ENCODE measurements at places on chromosomes 6 and 20.

- DNase-seq: no peak
Observed at GRCh38 chr20:35978041-35978513, 9.7 kb downstream of the CNBD2 start.

DNA sequence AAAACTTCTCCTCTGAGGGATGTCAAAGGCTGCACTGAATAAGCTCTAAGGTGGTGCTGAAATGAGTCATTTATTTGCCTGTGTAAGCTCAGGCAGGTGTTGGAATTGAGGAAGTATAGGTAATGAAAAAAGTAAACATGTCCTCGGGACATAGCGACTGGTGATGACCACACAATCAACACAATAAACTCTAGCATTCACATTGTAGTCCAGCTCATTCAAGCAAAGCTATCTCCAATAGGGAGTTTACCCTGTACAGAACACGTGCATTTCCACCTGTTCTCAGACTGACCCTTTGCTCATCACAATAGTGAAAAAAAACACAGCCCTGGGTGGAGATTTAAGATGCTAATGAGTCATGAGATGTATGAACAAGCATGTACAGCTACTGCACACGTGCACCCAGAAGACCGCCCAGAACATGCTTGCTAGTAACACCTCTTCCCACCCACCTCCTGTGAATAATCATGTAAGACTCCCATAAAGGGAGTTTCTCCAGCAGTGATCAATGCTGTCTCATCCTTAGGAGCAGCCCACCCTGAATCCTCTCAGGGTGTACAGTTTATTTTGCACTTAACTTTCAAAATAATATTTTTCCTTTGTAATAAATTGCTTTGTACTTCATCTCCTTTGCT is 33.0 kb upstream of the POU5F1 start:
- DNase-seq: no peak

- DNase-seq: no peak
Observed at GRCh38 chr6:169799474-169799926, 48.1 kb downstream of the ERMARD start.

GRCh38 chr6:54419885-54420284 is 111.6 kb downstream of the TINAG start:
- no peak for DNase-seq

- DNase-seq: no peak
Observed at GRCh38 chr6:128483472-128484135, 36.8 kb downstream of the PTPRK start.

DNA sequence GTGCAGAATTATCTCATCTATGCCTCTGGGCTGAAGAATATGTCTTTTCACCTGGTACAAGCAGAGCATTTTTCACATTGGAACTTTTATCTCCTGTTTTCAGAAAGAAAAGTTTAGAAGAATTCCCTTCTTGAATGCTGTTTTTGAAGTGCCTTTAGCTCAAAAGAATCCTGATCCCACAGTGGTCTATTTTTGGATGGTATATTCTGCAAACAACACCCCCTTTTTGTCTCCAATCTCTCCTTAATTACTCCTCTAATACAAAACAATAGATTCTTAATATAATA is 57.7 kb upstream of the HFE start:
- DNase-seq: no peak

Measured in stimulated activated CD8-positive, alpha-beta memory T cell treated with anti-CD3 and anti-CD28 coated beads, Interleukin-12 subunit alpha, Interleukin-12 subunit beta, amount 100 ng/mL, for 1 hour (primary cell).